Stimulated activated CD4-positive, alpha-beta T cell treated with anti-CD3 and anti-CD28 coated beads, TNF-alpha, amount 100 ng/mL, for 4 hours (primary cell): ENCODE measurements at places on chromosomes 2 and 18.

DNA sequence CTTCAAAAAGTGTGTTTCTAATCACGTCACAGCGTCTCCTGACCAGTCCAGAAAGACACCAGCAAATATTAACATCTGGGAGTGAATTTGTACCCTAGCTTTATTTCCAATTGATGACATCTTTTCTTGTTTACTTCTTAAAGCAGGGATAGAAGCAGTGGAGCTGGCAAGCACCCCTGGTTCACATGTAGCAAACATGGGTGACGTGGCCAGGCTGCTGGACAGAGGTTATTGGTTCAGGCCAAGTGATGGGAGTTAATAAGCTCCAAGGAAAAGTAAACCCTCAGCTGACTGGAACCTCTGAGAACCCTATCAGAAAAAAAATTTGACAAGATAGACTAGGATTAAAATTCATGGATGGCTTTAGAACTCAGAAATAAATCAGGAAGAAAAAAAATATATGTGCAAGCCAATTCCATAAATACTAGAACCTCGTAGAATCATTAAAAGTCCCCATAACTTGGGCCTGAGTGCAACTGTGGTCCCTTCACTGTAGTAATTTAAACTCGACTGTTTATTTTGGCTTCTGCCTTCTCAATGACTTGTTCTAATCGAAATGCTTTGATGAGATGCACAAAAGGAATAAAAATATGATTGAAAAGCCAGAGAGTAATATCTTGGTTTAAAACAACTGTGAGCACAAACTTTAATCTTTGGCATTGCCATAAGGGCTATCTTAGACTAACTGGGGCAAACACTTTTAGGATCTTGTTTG is 121.5 kb upstream of the CTAGE1 start:
- DNase-seq, result no peak

- DNase-seq, result no peak
Measured at GRCh38 chr18:40414155-40414754, 1540.8 kb upstream of the PIK3C3 start.

- DNase-seq, result no peak
Measured at GRCh38 chr2:237156857-237157779, 71.4 kb downstream of the COPS8 start.

DNA sequence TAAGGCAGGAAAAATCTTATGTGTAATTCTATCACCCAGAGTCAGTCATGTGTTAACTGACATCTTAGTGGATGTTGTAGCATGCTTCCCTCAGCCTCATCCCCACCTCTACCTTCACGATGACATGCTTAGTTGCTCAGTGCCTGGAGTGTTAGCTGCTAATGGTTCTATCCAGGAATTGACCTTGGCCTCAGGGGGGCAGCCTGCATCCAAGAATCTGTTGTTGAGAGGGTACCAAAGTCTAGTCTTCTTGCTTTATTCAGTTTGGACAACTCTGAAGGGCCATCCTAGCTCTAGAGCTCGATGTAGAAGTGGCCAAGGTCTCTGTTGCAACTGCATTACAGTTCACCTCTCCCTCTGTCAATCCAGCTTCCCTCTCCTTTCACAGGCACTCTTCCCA is 61.2 kb downstream of the ACYP2 start:
- no peak for DNase-seq

DNA sequence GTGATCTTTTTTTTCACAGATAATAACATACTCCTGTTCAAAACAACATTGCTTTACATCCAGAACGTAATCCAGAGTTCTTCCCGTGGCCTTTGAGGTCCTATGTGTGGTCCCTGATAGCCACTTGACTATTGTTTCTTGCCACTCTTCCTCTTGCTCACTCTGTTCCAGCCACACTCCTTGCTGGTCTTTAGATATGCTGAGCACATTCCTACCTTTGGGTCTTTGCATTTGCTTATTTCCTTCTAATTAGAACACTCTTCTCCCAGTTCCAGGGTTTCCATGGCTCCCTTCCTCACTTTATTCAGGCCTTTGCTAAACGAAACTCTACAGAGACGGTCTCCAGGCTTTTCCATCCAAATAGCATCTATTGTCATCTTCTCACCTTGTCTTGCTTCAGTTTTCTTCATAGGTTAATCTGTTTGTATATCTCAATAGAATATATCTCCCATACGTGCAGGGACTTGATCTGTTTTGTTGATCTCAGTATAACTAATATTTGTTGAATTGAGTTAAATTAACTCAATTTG is 59.9 kb downstream of the ACSL3 start:
- no peak for DNase-seq

GRCh38 chr2:232816657-232817056 is 40.3 kb upstream of the KCNJ13 start:
- no peak for DNase-seq
